Esophagus muscularis mucosa (tissue), 4 donors: ENCODE measurements at places on chromosomes 16 and 17. TPM values are rescaled to one million over a fixed set of nuclear protein-coding genes. Genes with fewer than 3 reads are reported as not detected.
A peak's percentile ranks its signal among the peaks of the same experiment; 100 is the strongest.

- no peak for DNase-seq
Measured at GRCh38 chr17:21689604-21690003, 2.7 kb upstream of the KCNJ18 start.

Gene PRR35
- not detected for total RNA-seq

Gene USP43
- 0.17 TPM for total RNA-seq

DNA sequence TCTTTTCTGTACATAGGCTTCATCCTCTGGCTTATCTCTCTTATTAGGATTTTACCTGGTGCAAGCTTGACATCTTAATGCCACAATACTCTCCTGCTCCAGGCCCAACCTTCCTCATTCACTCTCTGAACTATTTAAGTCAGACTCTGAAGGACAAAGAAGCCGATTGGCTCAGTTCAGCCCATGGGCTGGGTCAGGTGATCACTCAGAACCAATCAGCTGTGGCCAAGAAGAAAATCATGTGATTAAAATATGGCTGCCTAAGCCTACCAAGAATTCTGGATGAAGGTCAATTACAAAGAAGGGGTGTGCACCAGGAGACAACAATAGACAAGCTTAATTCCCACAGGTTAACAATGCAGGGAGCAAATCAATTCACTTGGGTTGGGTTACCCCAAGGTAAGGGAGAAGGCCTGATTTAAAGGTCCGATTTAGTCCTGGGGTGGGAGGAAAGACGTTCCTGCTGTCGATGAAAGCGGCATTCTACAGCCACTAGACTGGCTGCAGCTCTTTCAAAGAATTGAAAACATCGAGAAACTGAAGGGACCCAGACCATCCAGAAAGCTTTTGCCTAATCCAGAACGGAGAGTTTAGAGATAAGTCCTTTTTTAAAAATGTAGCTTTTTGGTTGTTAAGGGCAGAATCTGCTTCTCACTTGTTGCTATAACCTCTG is 42.9 kb upstream of the NFAT5 start:
- no peak for DNase-seq

DNA sequence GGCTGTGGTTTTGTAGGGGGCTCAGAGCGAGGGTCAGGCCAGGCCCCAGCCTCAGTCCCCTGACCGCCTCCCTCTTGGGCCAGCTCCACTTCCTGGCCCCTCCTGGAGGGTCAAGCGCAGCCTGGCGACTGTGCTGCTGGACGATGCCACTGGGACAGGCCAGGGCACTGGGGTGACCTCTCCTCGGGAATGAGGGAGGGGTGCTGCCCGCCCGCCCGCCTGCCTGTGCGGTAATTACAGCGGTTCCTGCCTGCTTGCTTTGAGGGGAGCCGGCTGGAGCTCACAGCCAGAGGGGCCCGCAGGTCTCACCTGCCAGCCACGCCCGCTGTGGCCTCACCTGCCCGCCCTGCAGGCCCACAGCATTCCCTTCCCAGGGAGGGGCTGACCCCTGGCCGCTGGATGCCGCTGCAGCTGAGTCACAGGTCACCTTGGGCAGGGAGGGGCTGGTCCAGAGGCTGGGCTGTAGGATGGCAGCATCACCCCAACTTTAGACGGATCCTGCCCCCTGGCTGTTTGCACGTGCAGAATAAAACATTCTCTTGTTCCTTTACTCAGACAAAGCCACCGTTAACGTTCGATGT is 76.7 kb upstream of the CBX4 start:
- DNase-seq: no peak

- peak; percentile 97 for DNase-seq
Measured at GRCh38 chr16:3158510-3159314, 23.9 kb downstream of the ZNF213 start.

- no peak for DNase-seq
Measured at GRCh38 chr16:628321-629061, 2.3 kb upstream of the WFIKKN1 start.

- DNase-seq: no peak
Measured at GRCh38 chr17:75047398-75048098, 523 bp downstream of the KCTD2 start.

DNA sequence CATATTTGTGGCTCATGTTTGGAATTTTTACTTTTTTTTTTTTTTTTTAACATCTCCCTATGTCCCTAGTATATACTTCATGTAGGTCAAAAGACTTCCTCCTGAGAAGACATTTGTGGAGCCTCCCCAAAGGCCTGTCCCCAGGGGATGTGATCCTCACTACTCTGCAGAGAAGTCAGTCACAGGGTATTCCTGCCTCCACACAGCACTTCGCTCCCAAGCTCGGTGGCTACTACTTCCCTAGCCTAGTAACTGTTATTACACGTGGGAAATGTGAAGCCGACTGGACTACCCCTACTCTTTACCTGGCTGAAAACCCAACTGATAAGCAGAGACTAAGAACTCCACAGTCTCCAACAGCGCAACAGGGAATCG is 116.8 kb downstream of the HIC1 start:
- no peak for DNase-seq

Gene SMIM5
- 5.8 TPM for total RNA-seq

DNA sequence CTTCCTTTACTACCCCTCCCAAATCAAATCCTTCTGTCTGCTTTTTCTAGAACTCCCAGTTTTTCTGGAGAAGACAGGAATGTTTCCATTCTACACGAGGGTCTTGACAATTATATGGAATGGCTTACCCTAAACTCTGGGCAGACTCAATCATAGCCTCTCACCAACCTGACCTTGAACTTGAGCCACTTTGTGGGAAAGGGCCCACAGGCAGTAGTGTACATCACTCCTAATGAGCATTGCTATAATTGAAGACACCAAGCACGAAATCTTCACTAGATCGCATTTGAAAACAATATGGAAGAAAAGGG is 1.6 kb upstream of the HOXB13 start:
- DNase-seq: no peak

DNA sequence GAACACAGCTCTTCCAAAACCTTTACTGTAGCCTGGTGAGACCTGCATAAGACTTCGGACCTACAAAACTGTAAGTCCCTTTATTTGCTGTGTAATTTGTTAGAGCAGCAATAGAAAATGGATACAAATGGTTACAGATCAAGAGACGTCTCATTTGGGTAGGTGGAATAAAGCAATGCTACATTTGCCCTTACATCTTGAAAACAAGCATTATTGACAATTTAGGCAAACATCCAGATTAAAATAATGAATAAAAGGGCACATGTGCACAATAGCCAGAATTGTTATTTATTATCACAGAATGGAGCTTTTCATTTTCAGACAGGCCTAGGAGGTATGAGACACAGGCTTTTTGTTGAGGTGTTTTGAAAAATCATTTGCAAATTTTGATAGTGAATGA is 222.2 kb upstream of the CPHXL start:
- DNase-seq: no peak

- DNase-seq: no peak
Measured at GRCh38 chr16:54447576-54448440, 161.2 kb upstream of the IRX3 start.

Gene ERN1
- total RNA-seq: 6.2 TPM

DNA sequence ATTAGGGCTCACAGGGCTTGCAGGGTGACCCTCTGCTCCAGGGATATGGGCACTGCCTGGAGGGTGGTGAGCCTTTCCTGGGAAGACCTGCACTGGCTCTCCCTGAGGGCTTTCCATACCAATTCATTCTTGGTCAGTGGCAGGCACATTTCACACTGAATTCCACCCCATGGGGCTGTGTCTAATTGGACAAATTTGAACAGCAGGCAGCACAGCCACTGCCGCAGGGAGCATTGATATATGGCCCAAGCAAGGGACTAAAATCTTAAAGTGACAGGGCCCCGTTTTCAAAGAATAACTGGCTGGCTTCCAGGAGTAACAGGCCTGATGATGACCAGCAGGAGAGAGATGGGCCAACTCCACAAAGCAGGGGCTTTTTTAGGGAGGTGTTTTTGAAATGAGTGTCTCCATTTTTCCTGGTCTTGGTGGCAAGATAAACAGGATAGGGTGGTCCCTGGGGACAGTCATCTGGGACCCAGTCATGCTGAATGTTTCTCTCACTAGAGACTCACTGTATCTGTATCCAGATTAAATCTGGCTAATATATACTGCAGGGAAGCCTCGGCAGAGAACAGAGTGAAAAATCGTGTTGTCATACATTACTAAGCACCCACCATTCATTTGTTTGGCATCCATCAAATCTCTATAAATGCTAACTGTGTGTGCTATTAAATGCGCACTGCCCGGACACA is 74.1 kb upstream of the TBX2 start:
- DNase-seq: no peak

Gene PHOSPHO1
- 1.2 TPM for total RNA-seq

DNA sequence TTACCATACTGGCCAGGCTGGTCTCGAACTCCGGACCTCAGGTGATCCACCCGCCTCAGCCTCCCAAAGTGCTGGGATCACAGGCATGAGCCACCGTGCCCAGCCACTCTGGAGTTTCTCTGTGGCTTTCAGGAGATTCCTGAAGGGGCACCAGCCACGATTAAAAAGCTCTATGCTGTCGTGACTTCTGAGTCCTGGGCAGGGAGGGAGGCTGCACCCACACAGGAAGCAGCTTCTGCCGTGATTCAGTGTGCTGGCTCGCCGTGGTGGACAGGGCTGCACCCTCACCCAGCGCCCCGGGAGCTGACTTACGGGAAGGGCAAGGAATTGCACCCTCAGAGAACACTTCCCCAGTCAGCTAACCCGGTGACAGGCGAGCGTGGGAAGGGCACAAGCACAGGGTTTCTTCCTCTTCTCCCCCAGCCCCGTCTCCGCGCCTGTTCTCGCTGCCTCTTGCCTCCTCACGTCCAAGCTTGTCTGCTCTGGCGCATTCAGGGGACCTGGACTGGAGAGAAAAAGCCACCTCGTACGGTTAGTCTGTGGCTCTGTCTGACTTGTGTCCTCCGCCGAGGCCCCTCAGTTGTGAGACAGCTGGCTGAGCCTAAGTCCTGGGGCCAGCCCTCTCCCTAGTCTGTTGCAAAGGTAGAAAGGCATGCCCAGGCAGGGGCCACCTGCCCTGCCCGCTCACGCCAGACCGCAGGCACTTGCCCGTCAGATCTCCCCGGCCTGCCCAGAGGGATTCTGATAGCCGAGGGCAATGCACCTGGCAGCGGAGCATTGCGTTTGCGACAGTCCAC is 145.0 kb downstream of the SEC14L1 start:
- no peak for DNase-seq

DNA sequence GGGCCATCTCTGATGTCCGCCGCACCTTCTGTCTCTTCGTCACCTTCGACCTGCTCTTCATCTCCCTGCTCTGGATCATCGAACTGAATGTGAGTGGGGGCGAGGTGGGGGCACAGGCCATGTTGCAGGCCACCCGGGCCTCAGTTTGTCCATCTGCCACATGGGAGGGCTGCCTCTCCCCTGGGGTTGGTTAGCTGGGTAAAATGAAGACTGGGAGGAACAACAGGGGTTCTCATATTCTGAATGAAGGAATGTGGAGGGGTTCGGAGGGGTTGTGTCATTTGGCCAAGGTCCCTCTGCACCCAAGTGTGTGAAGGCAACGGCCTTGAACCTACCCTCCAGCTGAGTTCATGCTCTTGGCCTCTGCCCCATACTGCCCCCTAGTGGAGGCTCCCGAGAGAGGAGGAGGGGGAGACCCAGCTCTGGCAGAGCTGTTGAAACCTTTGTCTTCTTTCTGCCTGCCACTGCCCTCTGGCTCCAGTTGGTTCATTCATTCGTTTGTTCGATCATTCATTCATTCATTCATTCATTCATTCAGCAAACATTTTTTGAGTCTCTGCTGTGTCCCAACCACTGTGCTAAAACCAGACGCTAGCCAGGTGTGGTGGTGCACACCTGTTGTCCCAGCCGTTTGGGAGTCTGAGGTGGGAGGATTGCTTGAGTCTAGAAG is 11.4 kb upstream of the TCAP start:
- no peak for DNase-seq

GRCh38 chr17:55304171-55304859 is 39.6 kb downstream of the HLF start:
- DNase-seq: no peak

DNA sequence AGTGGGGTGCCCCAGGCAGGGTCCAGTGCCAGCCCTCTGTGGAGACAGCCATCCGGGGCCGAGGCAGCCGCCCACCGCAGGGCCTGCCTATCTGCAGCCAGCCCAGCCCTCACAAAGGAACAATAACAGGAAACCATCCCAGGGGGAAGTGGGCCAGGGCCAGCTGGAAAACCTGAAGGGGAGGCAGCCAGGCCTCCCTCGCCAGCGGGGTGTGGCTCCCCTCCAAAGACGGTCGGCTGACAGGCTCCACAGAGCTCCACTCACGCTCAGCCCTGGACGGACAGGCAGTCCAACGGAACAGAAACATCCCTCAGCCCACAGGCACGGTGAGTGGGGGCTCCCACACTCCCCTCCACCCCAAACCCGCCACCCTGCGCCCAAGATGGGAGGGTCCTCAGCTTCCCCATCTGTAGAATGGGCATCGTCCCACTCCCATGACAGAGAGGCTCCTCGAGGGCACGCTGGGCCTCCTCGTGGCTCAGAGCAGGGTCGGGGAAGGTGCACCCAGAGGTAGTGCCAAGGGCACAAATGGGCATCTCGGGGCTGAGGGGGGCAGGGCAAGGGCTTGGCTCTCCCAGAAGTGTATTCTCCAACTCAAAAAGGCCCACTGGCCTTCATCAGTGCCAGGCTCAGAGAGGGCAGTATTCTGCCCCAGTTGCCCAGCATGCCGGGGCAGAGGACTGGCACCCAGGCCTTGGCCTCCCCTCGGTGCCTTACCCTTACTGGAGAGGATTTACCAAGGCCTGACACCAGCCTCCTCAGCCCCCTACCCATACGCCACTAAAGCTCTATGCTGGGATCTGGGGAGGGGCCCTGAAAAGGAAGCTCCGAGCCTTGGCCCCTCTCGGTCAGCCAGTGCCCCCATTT is at the start of gene CDH5:
Gene CDH5, plus strand, starts transcription at position 259 of the 867 bp plus-strand sequence. CDS start 12,647 bp downstream, outside the sequence.
- DNase-seq: no peak

GRCh38 chr17:82170412-82170961 is 42.2 kb downstream of the CCDC57 start:
- DNase-seq: no peak

DNA sequence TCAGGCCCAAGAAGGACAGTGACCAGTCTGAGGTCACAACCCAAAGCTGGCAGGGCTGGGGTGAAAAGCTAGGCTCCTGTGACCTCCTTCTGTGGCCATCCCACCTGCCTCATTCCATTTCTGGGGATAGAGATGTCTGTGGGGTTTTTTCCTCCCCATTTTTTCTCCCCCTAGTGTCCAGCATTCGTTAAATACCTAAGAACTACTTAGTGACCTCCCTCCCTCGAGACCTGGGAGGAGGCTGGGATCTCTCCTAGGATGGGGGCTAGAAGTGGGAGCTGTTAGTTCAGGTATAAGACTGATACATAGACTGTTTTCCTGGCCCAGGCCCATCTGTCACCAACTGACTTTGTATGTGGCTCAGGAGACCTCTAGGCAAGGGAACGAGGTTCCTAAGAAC is 20.5 kb upstream of the STAC2 start:
- no peak for DNase-seq

GRCh38 chr17:59494757-59495368 is 70.5 kb upstream of the DHX40 start:
- DNase-seq: peak; percentile 80

GRCh38 chr16:57634171-57634570 is 5.7 kb downstream of the ADGRG1 start:
- DNase-seq: no peak

DNA sequence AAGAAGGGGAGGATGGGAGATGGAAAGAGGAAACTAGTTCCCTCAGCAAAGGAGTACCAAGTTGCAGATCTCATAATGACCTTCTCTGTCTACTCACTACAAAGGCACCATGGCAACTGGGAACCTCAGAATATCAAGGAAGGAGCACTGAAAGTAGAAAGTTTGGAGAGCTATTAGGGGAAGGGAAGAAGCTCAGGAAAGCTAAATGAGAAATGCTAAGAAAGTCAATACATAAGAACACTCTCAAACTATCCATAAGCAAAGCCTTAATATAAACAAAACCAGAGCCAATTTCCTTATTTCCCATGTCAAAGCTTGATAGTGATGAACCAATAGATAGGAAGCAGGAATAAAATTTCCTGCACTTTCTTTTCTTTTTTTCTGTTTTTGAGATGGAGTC is 57.9 kb upstream of the C17orf78 start:
- no peak for DNase-seq
